ENCODE measurements at places on chromosomes 5 and 9.

DNA sequence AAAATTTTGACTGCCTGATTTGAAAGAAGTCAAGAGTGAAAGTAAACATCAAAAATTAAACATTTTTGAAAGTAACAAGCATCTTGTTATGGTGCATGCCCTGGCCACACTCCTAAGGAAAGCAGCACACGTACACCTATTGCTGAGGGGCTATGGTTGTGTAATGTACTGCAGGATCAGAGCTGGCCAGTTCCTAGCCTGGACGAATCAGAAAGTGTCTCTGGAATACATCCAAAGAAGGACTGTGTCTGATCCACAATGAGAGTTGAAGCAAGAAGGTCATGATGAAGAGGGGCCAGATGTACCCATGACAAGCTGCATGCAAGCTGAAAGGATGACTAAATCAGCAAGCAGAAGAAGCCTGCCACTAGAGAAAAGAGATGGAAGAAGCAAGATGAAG is 618.2 kb downstream of the TLE1 start:
- no peak for DNase-seq

DNA sequence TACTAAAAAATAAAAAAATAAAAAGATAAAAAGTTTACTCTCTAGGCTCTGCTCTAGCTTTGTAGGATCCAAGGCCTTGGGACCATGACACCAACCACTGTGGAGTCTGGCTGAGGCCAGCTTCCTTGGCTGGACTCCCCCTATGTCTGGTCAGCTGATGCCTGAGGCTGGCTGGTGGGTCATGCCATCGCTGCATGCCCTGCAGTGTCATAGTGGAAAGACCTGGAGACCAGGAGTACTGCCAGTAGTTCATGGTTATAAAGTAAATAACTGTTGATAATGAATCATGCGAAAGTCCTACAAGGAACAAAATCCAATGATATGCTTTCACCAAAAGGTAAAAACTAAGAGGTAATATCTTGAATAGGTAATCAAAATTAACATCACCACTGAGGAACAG is 43.2 kb downstream of the GARNL3 start:
- DNase-seq, result no peak

DNA sequence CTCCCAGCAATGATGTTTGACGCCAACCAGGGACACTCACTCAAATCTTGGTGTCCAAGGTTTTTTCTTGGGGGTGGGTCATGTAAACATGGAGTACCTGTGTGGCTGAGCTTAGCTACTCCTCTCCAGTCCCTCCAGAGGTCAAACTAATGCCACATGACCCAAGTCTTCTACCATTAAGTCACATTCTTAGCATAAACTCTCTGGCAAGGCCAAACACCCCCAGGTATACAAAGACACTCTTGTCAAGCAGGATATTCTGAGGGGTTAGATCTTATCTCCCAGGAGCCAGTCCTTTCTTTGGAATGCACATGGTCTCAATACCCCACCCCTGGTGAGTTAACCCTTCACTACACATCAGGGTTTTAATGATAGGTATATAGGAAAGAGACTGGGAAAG is 161.4 kb downstream of the PDZD2 start:
- no peak for DNase-seq

- DNase-seq, result no peak
Measured at GRCh38 chr5:177982072-177982727, 13.8 kb downstream of the PROP1 start.

DNA sequence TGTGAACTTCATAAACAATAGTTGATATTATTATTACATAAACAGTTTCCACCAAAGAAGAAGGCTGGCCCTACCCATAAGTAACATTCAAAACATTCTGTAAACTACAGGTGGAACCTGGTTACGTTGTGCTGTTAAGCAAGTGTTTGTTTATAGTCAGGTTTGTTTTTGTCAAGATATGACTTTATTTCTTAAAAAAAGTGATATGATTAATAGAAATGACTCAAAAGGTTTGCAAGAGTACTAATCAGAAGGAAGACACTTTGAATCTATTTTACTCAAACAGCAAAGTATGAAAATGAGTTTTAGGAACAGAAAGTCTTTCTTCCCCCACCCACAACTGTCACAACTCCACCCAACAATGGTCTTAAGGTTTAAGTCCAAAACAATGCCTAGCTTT is 220.8 kb downstream of the PLK2 start:
- DNase-seq, result no peak

DNA sequence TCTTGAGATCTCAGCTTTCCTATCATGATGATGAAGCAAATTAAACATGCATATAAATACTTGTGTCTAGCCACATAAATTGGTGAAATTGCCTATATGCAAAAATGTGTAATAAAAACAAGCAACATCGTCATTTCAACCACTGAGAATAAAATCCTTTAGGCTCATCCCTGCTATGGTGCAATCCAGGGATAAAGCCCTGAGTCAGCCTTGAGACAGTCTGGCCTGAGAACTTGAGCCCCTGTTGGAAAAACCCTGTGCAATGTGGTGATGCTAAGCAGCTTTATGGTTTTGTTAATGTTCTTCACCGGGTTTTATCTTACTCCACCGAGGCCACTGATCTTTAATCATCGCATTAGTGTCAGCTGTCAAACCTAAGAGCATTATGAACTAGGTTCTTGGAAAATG is 170.5 kb downstream of the DCP2 start:
- no peak for DNase-seq

GRCh38 chr5:112217843-112218579 is 201.1 kb downstream of the EPB41L4A start:
- no peak for DNase-seq

DNA sequence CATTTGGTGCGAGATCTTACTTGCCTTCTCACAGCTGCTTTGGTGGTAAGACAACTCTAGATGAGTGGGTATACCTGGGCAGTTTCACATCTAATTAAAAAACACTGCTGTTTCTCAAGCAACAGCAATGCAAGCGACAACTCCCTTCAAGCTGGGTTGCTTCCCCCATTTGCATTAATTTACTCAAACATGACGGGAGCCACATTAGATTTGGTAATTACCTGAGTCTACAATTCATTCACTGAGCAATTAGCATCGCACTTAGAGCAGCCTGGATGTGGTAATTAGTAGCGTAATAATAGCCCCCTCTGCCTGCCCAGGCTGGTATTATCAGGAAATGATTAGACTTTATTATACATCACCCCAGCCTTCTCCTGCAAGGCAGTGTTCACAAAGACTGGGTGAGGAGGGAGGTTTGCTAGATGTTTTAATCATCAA is 73.4 kb downstream of the FBXO38 start:
- no peak for DNase-seq

DNA sequence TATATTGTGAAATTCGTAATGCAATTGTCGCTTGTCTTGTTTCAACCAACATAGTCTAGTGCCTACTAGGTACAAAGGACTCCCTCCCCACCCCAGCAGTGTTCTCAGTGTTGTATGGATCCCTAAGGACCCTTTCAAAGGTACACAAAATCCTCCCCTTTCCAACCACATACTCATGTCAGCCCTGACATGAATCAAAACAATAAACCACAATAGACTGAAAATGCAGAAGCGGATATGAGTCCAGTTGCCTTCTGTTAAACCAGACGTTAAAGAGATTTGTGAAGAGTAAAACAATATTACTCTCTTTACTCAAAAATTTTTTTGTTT is 82.4 kb upstream of the IFNK start:
- no peak for DNase-seq

DNA sequence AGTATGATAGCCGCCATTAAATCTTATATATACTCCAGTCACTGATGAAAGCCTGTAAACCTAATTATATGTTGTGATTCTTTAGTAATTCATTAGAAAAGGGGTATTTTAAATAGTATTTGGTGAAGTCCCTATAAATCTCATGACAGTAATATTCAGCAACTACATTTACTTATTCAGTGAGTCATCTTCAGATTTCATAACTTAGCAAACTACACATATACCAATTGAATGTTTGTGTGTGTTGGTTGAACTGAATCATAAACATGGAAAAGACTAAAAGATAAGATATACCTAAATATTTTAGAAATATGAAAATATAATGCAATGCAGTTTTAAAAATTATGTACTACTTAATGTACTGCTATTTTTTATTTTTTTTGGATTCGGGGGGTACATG is 1050.4 kb downstream of the MAT2B start:
- DNase-seq, result no peak

DNA sequence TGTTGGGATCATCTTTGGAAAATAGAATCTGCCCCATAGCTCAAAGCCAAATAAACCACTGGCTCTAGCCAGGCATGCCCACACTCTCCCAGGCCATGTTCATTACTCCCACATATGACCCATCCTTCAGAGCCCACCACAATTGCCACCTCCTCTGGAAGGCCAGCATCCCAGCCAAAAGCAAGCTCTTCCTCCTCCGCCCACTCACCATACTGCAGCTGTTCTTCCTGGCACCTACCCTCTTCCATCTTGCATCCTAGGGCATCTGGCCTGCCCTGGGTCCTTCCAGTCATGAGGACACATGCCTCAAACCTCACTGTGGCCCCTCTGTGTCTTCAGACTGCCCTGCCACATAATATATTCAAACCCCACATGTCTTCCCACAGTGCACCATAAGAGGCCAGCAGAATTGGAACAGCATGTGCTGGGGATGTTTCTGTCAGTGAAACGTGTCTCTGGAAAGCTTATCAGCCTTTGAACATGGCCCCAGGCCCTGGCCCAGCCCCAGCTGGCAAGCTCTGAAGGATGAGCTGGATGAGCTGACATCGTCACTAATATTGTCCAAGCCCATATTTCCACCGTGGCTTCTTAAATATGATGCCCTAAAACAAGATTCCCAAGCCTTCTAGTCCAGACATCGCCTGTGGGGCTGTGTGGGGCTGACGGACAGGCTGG is 230.8 kb downstream of the AGTPBP1 start:
- no peak for DNase-seq

- no peak for DNase-seq
Measured at GRCh38 chr5:100667161-100667630, 132.0 kb downstream of the FAM174A start.

- DNase-seq, result no peak
Measured at GRCh38 chr9:135536216-135536615, 9.7 kb upstream of the OBP2A start.

GRCh38 chr5:3161672-3162071 is 410.2 kb upstream of the IRX2 start:
- DNase-seq, result no peak

- no peak for DNase-seq
Measured at GRCh38 chr5:122064992-122065391, 13.1 kb downstream of the LOX start.

DNA sequence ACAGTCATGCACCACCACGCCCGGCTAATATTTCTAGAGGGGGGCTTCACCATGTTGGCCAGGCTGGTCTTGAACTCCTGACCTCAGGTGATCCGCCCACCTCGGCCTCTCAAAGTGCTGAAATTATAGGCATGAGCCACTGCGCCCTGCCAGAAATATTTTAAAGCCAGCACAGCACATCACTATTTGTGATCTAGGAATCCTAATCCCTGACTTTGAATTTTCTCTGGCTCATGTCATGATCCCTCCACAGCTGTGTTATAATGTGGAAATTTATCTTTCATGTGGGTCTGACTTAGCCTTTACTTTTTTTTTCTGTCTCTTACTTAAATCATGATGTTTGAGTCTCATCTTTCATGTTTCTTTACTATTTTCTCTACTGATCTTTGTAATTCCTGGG is 18.7 kb upstream of the ITGA1 start:
- no peak for DNase-seq

- DNase-seq, result no peak
Measured at GRCh38 chr5:174239718-174240117, 194.2 kb downstream of the NSG2 start.

DNA sequence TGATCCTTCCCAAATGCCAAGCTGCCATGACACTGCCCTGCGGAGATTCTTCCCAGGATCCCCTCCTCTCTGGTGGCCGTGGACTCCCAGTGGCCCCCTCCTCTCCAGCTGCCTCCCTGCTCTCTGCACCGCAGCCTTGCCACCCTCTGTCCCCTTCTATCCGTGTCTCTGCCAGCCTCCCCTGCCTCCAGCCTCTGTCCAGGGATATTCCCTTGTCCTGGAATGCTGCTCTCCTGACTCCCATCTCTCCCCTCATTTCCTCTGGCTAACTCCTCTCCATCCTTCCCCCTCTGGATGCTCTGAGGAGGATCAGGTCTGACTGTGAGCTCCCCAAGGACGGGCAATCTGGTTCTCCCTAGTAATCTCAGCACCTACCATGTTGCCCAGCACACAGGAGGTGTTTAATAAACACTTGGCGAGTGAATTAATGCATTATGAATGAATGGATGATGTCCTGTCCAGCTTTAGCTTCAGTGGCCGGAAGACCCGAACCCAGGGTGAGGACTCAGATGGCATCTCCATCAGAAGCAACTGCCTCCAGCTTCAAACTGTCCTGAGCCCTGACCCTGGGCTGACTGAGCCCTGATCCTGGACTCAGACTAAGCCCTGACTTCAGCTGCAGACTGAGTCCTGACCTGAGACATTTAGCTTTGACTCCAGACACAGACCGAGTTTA is 7.5 kb upstream of the CRB2 start:
- DNase-seq, result no peak

DNA sequence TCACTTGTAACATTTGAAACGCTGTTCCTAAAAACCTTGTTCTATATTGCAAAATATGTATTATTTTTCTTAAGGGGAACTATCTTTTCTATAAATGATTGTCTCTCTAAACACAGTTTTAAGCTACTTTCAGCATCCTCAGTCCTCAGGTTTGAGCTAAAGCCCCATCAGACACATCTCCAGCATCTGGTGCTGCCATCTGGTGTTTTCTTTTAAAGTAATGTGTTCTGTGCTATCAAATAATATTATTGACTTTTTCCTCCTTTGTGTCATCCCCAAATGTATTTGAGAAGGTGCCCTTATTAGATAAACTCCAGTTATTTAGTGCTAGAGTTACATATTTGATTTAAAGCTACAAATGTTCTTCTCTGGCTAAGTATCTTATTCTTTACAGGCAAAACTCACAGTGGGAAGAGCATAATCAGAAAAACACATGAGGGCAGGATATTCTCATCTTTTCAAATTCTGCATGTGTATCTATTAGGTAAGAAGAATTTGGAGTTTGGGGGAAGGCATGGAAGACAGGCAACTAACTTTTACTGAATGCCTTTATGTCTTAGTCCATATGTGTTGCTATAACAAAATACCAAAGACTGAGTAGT is 27.5 kb downstream of the ZNF474 start:
- DNase-seq, result no peak

DNA sequence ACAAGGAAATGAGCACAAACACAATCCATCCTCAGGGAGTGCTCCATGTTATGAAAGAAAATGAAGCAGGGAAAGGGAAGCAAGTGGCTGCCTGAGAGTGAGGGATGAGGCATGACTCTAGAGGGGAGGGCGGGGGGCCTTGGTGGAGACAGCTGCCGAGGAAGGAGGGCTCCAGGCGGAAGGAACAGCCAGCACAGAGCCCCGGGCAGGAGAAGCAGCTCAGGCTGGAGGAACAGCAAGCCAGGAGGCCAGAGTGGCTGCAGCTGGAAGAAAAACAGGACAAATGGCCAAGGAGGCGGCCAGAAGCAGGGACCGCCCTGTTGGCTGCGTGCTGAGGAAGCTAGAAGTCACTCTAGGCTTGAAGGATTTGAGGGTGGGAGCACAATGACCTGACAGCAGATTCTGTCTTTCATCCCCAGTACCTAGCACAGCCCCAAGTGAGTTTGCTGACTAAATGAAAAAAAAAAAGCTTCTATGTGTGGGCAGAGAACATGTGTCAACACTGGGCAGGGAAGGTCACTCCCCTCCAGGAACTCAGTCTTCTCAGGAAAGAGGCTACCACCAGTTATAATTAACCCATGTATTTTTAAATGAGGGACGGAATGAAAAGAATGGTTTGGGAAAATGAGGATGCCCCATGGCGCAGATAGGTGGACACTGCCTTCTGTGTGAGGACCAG is 142.8 kb downstream of the DCP2 start:
- DNase-seq, result no peak
